ENCODE measurements at places on chromosomes 16 and 17.

- no peak for DNase-seq
Measured at GRCh38 chr17:27265333-27265732, 28.6 kb upstream of the WSB1 start.

DNA sequence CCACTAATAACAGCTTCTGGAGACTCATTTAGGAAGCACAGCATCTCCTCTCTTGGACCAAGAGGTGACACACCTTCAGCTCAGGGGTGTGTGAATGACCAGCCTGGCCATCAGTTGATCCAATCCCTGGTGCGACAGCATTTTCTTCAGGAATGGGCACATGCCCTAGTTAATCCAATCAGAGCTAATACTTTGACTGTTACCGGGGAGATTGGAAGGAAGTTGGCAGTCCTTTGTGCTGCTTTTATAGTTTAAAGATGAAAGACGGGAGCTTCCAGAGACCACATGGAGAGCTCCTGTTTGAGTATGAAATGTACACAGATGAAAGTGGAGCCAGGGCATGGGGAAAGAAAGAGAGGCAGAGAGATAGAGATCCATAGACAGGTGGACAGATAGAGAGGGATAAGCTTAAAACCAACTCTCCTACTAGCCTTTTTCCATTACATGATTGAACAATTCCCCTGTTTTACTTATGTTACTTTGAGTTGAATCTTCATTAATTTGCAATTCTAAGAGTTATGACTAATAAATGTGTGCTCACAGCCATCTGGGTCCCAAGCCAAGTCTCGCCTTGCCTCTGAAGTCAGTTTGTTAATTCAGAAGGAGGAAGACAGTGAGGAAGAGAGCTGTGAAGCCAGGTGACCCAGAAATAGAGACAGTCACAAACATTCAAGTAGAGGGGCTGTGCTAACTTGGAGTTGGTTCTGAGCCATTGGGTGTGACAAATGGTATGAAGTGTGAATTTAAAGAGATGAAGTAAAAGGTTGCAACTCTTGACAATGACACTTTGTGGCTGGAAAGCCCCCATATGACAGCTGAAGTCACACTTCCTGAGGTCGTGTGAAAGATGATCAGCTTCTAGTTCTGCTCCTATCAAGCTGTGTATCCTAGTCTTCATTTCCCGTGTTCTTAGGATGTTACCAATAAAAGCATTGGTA is 120.0 kb upstream of the GOT2 start:
- no peak for DNase-seq

GRCh38 chr16:49631187-49632041 is 224.5 kb downstream of the ZNF423 start:
- no peak for DNase-seq

GRCh38 chr17:30579610-30580315 is 102.6 kb downstream of the GOSR1 start:
- no peak for DNase-seq

GRCh38 chr16:28494121-28494851 is at the start of gene APOBR:
APOBR (plus strand) TSS chr16:28494643; CDS start chr16:28494682, 39 bp downstream.
- DNase-seq, result peak; percentile 55

- DNase-seq, result no peak
Measured at GRCh38 chr16:89481356-89481955, 8.9 kb downstream of the ANKRD11 start.

DNA sequence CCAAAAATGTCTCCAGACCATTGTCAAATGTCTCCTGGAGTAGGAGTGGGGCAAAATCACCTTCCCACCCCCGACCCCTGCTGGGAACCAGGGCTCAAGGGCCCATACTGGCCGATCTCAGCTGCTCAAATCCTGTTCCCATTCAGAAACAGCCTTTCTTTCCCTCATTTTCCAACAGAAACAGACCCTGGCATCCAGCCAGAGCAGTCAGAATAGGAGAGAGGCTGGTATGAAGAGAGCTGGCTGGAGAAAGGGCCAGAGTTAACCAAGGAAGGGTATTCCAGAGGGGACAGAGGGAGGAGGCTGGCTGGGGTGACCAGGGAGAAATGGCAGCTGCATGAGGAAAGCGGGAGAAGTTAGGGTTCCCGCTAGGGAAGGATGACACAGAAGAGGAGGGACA is 199.1 kb downstream of the XYLT1 start:
- DNase-seq, result no peak

DNA sequence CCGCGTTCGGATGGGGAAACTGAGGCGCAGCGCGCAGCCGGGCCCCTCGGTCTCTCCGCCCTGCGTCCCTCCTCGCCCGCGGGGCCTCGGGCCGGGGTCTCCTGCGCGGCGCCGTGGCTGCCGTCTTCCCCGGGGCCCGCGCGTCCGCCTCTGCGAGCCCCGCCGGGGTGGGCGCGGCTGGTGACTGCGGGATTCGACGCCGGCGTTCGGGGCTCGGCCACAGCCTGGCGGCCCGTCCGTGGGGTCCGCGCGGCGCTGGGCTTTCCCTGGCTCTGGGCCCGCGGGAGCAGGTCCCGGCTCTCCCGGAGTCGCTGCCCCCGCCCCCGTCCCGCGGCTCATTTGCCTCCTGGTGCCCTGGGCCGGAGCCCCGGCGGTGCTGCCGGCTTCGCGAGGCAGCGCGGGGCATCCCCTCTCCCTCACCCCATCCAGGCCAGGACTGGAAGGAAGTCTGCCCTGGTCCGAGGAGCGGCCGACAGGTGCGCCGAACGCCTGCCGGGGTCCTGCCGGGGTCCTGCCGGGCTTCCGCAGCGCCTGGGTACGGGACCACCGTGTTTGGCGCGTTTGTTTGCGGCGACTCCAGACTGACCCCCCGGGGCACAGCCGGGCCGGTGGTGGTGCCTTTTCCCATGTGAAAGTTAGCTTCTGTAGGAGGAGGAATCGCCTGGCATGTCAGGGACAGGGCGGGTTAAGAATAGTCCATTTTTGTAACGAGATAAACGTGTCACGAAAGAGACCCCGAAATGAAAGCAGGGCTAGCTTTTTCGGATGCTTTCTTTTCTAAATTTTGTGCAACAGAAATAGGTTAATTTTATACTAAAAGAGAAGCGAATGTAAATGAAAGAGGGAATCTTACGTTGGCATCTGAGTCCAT is 671 bp downstream of the CHMP6 start:
- DNase-seq, result no peak

DNA sequence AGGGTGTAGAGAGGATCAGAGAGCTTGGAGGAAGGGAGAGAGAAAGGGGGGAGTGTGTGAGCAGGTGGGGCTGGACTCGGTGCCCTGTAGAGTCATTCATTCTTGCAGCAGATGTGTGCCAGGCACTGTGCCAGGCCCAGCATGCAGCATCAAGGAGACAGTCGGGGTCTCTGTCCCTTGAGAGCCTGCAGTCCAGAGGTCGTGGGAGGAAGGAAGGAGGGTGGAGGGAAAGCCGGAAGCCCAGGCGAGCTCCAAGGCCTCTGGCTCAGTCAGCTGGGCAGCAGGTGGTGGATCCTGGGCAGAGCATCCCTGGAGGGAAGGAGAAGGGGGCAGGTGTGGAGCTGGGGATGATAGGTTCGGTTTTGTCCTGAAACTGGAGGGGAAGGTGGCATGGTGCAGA is 27.5 kb downstream of the EPN2 start:
- no peak for DNase-seq

DNA sequence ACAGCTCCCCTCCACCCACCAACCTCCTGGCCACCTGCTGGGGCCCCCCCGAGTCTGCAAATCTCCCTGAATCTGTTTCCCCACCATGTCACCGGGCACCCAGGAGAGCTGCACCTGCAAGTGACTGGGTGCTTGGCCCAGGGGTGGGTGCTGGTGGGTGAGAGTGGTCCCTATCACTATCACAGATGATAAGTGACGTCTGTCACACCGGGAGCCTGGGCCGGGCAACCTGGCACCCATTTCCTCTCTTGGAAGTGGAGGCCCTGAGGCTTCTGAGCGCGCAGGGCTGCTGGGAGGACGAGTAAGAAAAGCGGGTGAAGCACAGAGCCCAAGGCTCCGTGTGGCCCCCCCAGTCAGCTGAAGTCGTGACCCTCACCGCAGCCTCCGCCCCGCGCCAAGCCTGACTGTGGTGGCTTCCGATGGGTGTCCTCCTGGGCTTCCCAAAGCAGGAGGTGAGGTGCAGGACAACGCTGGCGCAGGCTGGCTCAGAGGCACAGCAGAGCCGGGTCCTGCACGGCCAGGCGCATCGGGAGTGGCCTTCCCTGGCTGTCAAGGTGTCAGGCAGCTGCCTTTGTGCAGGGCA is 21.0 kb upstream of the ACSF3 start:
- DNase-seq, result no peak

DNA sequence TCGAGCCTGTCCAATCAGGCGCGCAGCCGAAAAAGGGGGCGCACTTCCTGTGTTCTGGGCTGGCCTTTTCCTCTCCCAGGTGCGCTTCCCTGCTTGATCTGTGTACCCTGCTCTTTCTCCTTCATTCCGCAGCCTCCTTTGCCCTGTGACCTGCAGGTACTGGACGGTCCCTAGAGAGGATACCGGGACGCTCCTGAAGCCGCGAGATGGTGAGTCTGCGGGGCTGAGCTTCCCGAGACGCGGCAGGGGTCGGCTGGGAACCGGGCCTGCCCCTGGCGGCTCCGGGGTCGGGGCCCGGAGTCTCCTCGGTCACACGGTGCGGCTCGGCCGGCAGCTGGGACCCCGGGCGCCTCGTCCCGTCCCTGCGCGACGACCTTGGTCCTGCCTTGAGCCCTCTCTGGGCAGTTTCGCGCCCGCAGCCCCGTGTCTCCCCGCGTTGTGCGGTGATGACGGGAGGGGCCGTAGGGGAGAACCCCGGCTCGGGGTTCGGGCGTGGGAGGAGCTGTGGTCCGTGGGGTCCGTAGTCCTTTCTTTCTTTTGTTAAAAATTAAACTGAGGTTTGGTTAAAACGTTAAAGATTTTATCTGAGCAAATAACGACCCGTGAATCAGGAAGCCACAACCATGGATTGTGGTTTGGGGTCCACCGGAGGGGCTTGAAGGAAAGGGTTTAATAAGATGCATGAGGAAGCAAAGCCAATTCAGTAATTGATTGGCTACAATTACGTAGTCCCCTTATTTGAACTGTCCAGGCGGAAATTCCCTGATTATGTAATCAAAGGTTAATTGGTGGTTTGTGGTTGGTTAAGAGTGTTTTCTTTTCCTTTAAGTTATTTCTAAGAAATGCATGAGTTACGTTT is 172.8 kb upstream of the ZNF267 start:
- peak; percentile 78 for DNase-seq

DNA sequence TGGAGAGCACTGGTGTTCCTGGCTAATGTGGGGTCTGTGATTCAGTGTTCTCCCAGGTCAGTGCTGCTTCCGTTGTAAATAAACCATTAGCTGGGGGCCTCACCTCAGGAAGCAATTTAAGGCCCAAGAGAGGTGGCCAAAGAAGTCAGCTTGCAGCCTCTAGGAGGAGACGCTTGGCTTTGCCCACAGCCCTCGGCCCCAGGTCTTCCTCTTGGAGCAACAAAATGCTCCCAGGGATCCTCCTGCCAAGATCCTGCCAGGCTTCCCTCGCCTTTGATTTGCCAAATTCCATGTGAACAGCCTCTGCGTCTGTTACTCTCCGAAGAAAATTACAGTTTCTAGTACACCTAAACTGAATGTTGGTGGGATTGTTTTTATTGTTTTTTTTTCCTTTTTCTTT is 62.4 kb upstream of the TBX2 start:
- DNase-seq, result no peak

GRCh38 chr17:37614391-37614790 is 5.2 kb upstream of the SYNRG start:
- DNase-seq, result no peak

DNA sequence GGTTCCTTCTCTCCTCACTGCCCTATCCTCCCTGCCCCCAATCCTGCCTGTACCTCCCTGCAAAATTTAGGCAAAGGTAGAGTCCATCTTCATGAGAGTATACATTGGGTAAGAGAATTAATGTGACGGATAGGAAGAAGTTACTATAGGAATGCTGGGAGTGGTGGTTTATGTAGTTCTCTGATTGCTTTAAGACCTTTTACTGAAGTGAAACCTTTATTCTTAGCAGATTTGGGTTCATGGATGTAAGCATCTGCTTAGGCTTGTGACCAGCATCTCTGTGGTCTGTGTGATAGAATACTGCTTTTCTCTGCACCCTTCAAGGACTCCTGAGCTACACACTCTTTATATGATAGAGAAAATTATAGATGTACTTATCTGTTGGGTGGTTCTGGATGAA is 127.3 kb downstream of the PRKCA start:
- DNase-seq, result no peak

DNA sequence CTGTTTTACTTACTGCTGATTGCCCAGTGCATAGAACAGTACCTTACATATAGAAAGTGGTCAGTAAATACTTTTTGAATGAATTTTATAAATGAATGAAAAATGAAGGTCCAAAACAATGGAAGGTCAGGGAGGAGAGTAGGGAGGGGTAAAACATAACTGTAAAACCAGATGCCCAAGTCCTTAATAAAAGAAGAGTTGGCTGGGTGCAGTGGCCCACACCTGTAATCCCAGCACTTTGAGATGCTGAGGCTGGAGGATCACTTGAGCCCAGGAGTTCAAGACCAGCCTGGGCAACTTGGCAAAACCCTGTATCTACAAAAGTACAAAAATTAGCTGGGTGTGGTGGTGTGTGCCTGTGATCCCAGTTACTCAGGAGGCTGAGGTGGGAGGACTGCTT is 108.2 kb downstream of the BRIP1 start:
- DNase-seq, result no peak

DNA sequence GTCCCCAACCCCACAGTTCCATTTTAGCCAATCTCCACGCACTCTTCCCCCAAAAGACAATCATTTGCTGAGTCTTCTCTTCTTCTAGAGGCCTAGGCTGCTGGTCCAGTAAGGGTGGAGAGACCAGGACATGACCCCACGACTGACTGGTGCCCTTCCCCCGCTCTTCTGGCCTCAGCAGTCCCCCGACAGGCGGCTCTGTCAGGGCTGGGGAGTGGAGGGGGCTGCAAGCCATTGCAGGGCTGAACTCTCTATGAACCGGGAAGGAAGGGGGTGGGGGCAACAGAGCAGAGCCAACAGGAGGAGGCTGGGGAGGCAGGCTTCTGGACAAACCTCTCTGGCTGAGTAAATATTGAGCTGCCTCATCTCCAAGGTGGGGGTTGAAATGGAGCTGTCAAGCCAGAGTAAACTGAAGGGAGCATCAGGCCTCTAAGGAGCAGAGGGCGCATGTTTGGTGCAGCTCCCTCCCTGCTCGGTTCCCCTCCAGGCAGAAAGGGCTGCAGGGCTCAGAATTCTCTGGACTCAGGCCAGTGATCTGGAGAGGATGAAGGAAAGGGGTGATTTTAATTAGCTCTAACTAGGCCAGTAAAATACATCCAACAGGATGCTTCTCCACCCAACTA is 8.7 kb downstream of the HOXB1 start:
- no peak for DNase-seq

DNA sequence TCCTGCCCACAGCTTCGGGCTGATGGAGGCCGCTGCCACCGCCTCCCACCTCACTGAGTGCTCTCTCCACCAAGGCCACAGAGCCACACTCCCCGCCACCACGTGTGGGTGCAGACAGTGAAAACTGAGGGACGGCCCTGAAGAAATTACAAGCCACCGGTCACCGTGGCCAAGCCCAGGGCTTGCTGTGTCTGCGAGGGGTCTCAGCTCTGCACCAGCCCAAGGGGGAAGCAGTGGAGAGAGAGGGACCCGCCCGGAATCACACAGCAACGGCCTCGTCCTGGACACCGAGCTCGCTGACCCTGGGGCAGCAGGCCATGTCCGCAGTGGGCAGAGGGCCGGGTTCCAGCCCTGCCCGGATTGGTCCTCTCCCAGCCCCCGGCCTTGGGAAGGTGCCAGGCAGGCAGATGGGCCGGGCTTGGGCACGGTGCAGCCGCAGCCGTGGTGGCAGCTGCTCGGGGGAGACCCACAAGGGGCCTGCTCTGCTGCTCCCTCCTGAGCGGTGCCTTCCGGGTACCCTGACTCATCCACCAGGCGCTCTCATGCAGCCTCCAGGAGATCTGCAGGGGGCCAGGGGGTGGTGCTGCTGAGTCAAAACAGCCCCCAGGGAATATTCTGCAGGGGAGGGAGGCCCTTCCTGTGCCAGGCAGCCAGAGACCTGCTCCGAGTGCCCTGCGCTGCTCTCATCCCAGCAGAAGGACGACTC is 52.0 kb downstream of the CBFA2T3 start:
- no peak for DNase-seq
